CD4-positive, alpha-beta T cell treated with Interleukin-12 subunit alpha and Interleukin-12 subunit beta, for 1 hour (primary cell): ENCODE measurements at places on chromosomes 2 and 18.

DNA sequence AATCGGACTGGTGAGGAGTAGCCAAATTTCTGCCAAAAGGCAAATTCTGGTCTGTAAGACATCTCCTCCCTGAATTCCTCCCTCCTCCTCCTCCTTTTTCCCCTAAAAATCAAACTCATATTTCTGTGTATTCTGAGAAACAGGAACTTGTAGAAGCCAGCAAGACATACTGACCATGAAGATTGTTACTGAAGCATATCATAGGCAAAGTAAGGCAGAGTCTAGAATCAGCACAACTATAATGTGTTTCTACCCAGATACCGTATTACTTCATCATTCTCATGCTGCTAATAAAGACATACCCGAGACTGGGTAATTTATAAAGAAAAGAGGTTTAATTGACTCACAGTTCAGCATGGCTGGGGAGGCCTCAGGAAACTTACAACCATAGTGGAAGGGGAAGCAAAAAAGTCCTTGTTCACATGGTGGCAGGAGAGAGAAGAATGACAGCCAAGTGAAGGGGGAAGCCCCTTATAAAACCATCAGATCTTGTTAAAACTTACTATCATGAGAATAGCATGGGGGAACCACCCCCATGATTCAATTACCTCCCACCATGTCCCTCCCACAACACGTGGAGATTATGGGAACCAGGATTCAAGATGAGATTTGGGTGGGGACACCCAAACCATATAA is 24.9 kb upstream of the EPC2 start:
- DNase-seq: no peak

DNA sequence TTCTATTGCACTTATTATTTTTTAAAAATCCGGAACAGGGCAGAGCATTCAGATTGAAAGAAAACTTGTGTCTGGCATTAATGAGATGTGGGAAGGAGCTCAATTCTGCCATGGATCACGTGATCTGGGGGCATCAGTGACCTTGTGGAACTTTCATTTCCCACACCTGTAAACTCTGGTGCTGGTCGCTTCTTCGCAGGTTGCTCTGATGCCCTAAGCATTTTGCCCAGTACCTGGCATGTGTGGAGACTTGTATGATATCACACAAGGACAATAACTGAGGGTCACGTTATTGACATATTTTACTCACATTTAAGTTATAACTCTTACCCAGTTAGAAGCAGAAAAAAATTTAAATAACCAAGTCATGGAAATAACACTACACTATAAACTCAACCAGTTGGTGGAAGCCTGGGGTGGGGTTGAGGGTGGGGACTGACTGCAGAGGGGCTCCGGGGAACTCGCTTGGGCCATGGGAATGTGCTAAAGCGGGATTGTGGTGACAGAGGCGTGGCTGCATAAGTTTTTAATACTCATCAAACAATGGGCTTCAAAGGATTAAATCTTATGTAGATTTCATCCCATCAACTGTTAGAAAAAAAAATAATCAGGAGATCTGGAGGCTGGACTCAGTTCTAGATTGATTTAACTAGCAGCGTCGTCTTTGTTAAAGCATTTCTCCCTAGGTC is 36.5 kb downstream of the ST3GAL5 start:
- DNase-seq: no peak

DNA sequence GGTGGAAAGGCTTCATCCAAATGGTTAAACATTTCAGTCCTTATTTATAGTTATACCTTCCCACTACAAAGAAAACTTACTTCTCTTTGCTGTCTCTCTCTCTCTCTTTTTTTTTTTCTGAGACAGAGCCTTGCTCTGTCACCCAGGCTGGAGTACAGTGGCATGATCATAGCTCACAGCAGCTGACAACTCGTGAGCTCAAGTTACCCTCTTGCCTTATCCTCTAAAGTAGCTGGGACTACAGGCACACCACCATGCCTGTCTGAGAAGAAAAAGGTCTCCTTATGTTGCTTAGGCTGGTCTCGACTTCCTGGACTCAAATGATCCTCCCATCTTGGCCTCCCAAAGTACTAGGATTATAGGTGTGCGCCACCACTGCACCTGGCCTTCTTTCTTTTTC is 32.3 kb upstream of the OLA1 start:
- DNase-seq: no peak

- DNase-seq: no peak
These were observed 87.3 kb upstream of the NCKAP5 start for GRCh38 chr2:133655610-133656009.

DNA sequence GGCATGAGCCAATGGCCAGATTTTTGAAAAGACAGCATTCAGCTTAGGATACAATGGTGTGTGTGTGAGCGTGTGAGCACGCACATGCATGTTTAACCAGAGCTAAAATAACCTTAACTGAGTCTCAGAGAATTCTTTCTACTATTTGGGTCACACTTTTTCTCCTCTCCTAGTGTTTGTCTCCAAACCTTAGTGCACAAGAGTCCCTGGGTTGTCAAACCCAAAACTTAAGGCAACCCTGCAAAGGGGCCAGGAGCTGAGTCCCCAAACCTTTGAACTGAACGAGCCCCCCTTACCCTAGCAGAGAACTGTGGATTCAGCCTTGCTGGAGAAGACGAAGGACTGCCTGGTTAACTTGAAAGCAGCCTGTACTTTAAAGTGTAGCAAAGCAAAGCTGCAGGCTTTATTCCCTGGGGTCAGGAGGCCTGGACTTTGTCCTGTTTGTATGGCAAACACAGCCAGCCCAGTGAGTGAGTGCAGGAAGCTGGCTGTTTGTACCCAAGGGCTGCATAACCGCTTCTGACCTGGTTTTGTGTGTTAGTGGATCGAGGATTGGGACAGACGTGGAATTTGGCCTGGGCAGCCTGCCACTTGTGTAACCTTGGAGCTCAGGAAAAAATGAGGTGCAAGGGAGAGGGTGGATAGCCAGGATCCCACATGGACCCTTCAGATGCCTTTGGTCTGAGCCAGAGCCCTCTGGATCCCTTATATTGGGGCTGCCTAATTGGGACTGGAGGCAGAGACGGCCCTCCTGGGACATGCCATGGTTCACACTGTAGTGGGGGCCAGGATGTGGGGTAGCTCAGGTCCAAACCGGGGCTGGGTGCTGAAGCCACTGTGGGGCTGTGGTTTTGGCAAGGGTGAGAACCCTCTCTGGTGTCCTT is 6.4 kb upstream of the PSMD1 start:
- no peak for DNase-seq
